ENCODE measurements at places on chromosomes 6 and 20.
A peak's percentile ranks its signal among the peaks of the same experiment; 100 is the strongest.

GRCh38 chr6:8400663-8401062, 34.7 kb downstream of the SLC35B3 start:
- no peak for DNase-seq

GRCh38 chr6:114100215-114100994, 129.5 kb upstream of the HDAC2 start:
- no peak for DNase-seq

DNA sequence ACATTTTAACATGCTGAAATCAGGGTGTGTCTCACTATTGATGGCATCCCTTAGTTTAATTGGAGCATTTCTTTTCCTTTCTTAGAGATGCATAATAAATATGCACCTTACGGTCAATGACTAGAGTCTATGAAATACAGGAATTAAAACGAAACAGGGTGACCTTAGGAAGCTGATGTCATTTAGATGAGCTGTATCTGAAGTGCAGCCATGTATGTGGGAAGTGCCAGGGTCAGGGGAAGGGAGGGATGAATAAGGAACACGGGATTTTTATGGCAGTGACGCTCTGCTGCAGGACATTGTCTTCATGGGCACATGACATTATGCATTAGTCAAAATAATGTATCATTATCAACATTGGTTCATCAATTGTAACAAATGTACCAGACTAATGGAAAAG, 84.0 kb downstream of the AGPAT4 start:
- no peak for DNase-seq

GRCh38 chr6:158559895-158560835, at the start of gene TMEM181:
Gene TMEM181, plus strand, starts transcription at chr6:158560091. Its CDS starts 134 bp downstream, at chr6:158560225.
- DNase-seq: peak; percentile 86

DNA sequence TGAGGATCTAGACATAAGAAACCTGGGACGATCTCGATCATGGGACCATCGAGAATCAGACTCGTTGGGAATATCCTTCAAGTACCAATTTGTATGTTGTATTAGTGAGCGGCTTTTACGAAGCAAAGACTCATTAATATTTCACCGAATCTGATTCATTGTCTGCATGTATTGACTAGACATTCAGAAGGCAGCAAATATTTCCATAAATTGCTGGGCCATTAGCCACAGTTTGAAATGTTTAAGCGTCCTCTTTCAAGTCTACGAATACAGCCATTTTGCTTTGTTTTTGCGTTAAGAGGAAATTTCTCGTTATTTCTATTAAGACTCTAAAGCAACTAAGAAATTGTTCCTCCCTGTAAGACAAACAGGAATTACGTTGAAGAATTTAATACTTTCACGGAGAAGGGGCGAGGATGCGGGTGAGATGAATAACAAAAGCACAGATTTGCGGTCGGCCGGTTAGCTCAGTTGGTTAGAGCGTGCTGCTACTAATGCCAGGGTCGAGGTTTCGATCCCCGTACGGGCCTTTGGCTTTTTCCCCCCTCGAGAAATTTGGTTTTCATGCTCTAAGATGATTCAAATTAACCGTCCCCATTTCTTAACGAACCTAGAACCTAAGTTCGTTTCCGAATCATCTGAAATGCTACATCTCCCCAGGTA, 18.5 kb downstream of the POM121L2 start:
- DNase-seq: peak; percentile 70

- DNase-seq: no peak
These were observed 13.3 kb upstream of the RHAG start for GRCh38 chr6:49649988-49650387.

- no peak for DNase-seq
These were observed 136.9 kb downstream of the SASH1 start for GRCh38 chr6:148479497-148479896.

DNA sequence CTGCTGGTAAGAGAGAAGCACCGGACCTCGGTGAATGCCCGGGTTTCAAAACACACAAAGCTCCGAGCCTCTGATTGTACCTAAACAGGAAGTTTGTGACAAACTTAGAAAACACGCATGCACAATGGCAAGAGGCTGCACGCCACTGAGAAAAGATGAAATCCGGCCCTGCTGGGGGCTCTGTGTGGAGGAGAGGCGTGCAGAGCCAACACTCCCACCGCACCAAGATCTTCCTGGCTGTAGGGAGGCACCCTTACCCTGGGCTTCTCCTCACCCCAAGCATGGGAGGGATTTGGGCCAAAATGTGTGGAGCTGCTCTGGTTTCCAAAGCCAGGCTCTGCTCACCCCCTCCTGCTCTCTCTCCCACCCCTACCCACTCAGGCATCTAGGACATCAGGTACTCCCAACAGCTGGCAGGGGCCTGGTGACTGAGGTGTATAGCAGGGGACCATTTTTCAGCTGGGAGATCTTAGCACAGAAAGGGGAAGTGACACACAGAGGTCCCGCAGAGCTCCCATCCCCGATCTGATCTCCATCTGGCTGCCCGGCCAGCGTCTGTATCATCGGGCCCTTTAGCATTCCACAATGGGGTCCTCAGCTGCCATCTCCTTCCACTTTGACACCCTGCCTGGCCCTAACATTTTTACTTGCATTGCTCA, 84.2 kb downstream of the TRERF1 start:
- no peak for DNase-seq

DNA sequence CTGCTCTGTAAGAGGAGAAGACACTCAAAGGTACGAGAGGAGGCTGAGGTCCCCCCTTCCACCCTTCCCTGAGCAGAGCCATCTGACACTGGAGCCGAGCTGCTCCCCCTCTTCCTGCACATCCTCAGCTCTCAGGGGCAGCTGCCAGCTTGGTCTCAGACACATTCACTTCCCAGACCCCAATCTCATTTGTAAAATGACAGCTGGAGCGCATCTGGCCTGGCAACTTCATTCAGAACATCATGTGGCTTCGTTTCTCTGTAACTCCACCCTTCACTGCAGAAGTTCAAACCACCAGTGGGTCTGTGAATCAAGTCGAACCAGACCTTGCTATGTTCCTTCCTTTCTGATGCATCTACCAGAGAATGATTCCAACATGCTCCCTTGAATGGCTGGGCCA, 145.6 kb upstream of the CDH4 start:
- no peak for DNase-seq

DNA sequence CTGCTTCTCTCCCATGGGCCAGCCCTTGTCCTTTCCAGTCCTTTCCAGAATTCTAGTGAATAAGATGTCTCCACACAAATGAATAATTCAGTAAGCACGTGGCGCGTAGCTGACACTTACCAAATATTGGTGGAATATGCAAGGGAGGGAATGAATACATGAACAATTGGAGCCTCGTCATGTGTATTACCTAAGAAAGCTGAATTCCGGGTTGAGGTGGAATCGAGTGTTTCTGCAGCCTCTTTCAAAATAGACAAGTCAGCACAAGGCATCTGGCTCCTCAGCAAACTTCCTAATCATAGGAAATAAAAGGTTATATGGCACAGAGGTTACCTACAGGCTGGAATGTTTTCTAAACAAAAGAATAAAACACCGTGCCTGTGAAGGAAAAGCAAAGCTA, 47.0 kb upstream of the NT5E start:
- no peak for DNase-seq

GRCh38 chr6:35015476-35015875, 125.7 kb downstream of the TCP11 start:
- DNase-seq: no peak

GRCh38 chr6:45648262-45648620, 270.5 kb upstream of the SUPT3H start:
- no peak for DNase-seq

DNA sequence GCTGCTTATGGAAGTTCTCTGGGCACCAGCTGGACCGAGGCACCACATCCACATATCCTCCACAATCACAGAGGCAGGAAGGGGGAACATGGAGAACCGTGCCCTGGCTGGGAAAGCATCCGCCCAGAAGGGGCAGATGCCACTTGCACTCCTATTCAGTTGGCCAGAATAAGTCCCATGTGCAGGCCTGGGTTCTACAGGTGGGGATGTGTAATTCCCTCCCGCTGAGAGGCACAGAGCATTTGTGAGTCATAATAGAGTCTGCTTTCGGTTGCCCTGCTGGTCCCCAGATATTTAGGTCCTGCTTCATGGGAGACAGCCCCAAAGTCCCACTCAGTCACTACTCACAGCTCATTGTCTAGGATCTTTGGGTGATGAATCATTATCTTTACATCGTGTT, 104.0 kb downstream of the PHACTR3 start:
- no peak for DNase-seq

GRCh38 chr20:44296011-44296410, 15.0 kb downstream of the FITM2 start:
- peak; percentile 21 for DNase-seq

All from BE2C (cell line).